CD8-positive, alpha-beta memory T cell (primary cell): ENCODE measurements at places on chromosomes 13 and 19. TPM values are rescaled to one million over a fixed set of nuclear protein-coding genes. Genes with fewer than 3 reads are reported as not detected.

NMRK2 gene
- not detected for total RNA-seq

SIAH3 gene
- total RNA-seq, result 0.20 TPM

GRIN2D gene
- total RNA-seq, result 0.26 TPM

CLEC4G gene
- not detected for total RNA-seq

ZNF724 gene
- 11.3 TPM for total RNA-seq

DNA sequence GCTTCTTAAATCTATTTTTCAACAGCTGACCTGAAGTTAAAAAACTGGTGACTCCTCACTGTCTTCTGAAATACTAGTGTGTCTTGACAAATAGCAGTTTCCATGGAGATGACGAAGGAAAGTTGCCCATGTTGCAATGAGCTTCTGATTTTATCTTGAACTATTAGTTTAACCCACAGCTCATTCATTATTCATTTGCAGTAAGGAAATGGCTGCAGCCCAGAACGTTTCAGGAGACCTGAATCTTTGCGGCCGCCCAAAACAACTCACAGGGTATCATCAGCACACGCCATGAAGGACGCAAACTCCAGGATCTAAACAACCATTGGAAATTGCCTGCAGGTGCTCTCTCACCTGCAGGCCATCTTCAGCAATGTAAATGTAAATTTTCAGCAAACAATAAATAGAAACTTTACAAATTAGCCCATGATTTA lies 142.5 kb downstream of the DCLK1 start:
- no peak overlapping the region for H3K27ac ChIP-seq
- DNase-seq, result no peak
- no peak overlapping the region for H3K4me3 ChIP-seq
- no peaks in the 10 kb centered on the region for H3K27me3 ChIP-seq
- no peaks in the 10 kb centered on the region for H3K36me3 ChIP-seq

- no peaks in the 10 kb centered on the region for H3K27me3 ChIP-seq
- H3K4me1 ChIP-seq, result no peaks in the 10 kb centered on the region
- no peaks in the 10 kb centered on the region for H3K36me3 ChIP-seq
- no peak for DNase-seq
- H3K4me3 ChIP-seq, result no peak overlapping the region
Observed at GRCh38 chr19:29269641-29270040, 56.7 kb upstream of the UQCRFS1 start.

DNA sequence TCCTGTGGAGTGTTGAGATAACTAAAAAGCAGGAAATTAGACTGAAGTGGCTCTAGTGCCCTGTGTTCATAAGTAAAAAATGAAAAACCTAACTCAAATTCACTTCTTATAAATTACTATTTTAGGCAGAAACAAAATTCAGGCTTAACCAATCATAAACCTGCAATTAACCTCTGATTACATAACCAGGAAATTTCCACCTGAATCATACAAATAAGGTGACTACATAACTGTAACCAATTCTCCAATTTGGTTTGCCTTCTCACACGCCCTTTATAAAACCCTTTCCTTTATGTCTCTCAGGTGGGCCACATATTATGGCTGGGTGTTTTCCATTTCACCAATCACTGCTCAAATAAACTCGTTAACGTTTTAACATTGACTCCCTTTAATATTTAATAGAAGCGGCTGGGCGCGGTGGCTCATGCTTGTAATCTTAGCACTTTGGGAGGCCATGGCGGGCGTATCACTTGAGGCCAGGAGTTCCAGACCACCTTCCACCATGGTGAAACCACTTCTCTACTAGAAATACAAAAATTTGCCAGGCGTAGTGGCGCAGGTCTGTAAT lies 22.9 kb upstream of the ZNF724 start:
- no peaks in the 10 kb centered on the region for H3K36me3 ChIP-seq
- peak overlapping the region; percentile 83 for H3K27ac ChIP-seq
- DNase-seq, result no peak
- H3K4me3 ChIP-seq, result peak overlapping the region; percentile 88

DNA sequence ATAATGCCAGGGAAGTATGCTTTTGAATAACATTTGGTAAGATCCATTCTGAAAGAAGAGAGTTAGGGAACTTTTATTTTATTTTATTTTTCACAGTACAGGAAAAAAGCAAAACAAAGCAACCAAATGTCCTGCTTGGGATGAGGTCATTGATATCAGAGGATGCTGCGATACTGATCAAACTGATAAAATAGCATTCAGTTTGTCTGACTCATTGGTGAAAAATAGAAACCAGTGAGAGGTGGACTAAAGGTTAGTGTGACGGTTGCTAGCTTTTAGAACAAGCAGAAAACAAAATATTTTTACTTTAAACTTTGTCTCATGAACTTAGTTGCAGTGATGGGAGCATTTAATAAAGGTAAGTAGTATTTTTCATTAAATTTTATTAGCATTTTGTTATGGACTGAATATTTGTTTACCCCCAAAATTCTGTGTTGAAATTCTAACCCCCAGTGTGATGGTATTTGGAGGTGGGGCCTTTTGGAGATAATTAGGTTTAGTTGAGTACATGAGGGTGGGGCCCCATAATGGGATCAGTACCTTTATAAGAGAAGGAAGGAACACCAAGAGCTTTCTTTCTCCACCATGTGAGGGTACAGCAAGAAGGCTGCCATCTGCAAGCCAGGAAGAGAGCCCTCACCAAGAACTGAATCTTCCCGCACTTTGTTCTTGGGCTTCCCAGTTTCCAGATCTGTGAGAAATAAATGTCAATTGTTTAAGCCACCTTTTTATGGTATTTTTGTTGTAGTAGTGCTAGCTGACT lies 37.3 kb downstream of the ITGBL1 start:
- H3K27ac ChIP-seq, result no peak overlapping the region
- DNase-seq, result no peak
- no peaks in the 10 kb centered on the region for H3K27me3 ChIP-seq
- no peaks in the 10 kb centered on the region for H3K4me1 ChIP-seq
- no peak overlapping the region for H3K4me3 ChIP-seq
- H3K36me3 ChIP-seq, result no peaks in the 10 kb centered on the region

DNA sequence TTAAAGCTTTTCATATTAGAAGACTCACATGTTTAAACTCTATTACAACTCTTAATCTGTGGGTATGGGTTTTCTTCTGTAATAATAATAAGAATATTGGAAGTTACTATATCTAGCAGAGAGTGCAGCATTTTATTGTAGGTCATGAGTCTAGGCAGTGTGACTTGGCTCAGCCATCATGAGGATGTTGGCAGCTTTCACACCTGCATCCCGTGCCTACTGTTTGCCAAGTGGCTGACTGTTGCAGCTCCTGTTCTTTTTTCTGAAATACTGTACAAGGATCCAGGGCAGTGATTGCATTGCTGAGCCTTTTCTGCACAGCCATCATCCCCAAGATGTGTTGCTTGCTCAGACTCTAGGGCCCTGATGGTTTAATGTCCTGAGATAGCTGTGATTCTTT lies 47.4 kb downstream of the MTUS2 start:
- H3K27me3 ChIP-seq, result no peaks in the 10 kb centered on the region
- no peaks in the 10 kb centered on the region for H3K4me1 ChIP-seq
- H3K4me3 ChIP-seq, result no peak overlapping the region
- DNase-seq, result no peak
- no peak overlapping the region for H3K27ac ChIP-seq

DNA sequence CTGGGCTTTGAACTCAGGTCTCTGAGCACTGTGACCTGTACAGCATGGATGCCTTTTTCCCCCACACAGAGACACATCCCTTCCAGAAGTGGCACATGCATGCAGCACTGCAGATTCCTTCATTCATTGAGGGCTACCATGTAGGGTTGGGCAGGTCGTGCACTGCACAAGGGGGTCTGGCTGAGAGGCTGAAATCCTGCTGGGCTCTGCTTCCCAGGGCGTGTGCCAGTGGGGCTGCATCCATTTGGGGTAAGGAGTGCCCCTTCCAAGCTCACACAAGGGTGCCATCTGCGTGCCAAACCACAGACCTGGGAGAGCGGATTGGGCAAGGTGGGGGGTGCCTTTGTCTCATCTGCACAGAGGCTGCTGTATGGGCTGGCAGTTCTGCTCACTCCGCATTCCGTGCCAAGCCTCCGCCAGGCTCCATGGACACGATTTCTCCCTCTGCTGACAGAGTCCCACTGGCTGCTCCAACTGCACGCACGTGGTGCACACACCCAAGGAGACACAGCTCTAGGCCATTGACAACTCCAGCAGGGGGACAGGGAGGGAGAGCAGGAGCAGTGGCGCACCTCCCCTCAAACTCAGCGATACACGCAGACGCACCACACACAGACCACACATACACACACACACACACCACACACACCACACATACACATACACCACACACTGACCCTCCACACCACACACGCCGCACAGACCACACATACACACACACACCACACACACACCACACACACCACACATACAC lies 4.5 kb upstream of the SHISA7 start:
- H3K4me3 ChIP-seq, result no peak overlapping the region
- H3K36me3 ChIP-seq, result no peaks in the 10 kb centered on the region
- DNase-seq, result no peak

DNA sequence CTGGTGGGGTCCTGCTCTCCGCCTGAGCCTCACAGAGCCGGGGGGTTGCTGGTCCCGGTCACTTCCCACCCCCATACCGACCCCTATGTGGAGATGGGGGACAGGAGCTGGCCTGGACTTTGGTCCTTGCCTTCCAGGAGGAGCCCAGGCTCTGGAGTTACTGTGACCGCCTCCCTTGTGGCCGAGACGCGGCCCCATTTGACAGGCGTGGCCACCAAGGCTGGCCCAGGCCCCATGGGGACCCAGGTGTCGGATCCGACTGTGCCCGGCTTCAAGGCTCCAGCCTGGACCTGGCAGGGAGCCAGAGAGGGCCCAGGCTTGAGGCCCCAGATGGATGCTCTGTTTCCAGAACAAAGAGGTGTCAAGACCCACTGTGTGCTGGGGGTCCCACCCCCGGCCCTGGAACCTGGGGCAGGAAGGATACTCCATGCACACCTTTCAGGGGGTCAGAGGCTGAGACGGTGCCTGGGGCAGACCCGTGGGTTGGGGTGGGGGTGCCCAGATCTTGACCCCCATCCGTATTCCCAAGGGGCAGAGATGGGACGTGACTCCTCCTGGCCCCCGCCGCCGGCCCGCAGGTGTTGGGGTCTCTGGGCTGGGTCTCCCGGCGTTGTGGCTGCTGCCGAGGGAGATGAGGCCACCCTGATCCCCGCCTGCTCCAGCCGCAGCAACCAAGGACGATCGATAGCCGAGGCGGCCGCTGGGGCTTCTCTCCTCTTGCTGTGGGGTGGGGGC lies 47.8 kb upstream of the TCF3 start:
- H3K4me3 ChIP-seq, result no peak overlapping the region
- peaks cover 4% of the 10 kb centered on the region for H3K4me1 ChIP-seq

DNA sequence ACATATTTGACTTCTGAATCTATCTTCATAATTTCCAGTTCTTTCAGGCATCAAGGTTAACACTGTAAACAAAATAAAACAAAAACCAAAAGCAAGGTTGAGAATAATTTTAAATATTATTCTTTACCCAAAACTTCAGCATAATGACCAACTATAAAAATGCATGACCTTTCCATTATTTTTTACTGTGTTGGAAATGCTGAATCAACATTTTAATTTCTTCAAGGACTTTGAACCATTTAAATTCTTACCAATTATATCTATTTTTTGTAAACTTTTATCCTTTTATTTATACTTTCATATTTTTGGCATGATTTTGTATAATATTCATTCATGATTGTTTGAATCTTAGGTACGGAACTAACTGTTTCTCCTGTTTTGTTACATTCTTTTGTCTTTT lies 6.9 kb downstream of the ZNF585A start:
- no peaks in the 10 kb centered on the region for H3K27me3 ChIP-seq
- H3K4me3 ChIP-seq, result no peak overlapping the region
- no peak for DNase-seq
- H3K4me1 ChIP-seq, result no peaks in the 10 kb centered on the region
- H3K36me3 ChIP-seq, result peaks cover 23% of the 10 kb centered on the region
- no peak overlapping the region for H3K27ac ChIP-seq

DNA sequence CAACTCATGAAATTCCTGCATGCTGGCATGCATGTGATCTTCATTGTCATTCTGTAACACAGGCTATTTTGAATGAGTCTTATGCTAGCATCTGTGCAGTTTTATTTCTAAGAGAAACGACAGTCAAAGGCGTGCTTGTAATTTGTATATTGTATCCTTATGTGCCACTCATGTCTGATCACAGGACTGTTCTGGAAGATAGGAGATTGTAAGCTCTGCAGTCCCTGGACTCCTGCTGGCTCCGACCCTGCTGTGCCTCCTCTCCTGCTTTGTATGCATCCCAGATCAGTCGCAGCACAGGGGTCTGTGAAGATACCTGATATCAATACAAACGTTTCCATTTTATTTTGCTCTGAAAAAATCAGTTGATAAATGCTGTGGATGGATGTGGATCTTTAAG lies 653.1 kb downstream of the LIG4 start:
- H3K4me1 ChIP-seq, result no peaks in the 10 kb centered on the region
- no peak overlapping the region for H3K4me3 ChIP-seq
- no peak overlapping the region for H3K27ac ChIP-seq
- no peaks in the 10 kb centered on the region for H3K36me3 ChIP-seq

GRCh38 chr13:23598369-23598768 lies 28.2 kb downstream of the TNFRSF19 start:
- no peak for DNase-seq
- no peak overlapping the region for H3K27ac ChIP-seq
- no peak overlapping the region for H3K4me3 ChIP-seq
- H3K36me3 ChIP-seq, result no peaks in the 10 kb centered on the region
- no peaks in the 10 kb centered on the region for H3K4me1 ChIP-seq
